ENCODE measurements at places on chromosomes 11 and 22. TPM values are rescaled to one million over a fixed set of nuclear protein-coding genes. Genes with fewer than 3 reads are reported as not detected.

Gene RASD2
- 0.09 TPM for total RNA-seq

Gene AP1B1
- 59.9 TPM for total RNA-seq

Gene CENATAC
- 26.2 TPM for total RNA-seq

Gene GSTT2
- not detected for total RNA-seq

Gene IL10RA
- total RNA-seq = 79.4 TPM

Gene LIF
- total RNA-seq = 77.3 TPM

Gene CRYBB3
- total RNA-seq = not detected

Gene LAMTOR1
- total RNA-seq = 50.7 TPM

GRCh38 chr22:46122980-46123693, 27.2 kb upstream of the PPARA start:
- H3K4me1 ChIP-seq = no peaks in the 10 kb centered on the region
- no peak for DNase-seq
- no peak overlapping the region for H3K4me3 ChIP-seq
- H3K36me3 ChIP-seq = no peaks in the 10 kb centered on the region
- no peaks in the 10 kb centered on the region for H3K27me3 ChIP-seq

DNA sequence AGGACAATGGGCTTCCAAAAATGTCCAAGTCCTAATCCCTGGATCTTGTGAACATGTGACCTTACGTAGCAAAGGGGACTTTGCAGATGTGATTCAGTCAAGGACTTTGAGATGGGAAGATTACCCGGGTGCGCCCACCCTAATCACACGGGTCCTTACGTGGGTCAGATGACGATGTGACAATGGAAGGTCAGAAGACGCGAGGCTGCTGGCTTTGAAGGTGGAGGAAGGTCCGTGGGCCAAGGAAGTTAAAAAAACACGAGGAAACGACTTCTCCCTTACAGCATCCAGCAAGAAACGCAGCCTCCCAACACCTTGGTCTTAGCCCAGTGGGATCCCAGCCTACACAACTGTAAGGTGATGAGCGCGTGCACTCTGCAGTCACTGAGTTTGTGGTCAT, 860.1 kb downstream of the TBC1D22A start:
- no peak overlapping the region for H3K4me3 ChIP-seq
- peaks cover 4% of the 10 kb centered on the region for H3K27me3 ChIP-seq
- DNase-seq = no peak
- no peaks in the 10 kb centered on the region for H3K4me1 ChIP-seq
- H3K36me3 ChIP-seq = no peaks in the 10 kb centered on the region

- peak overlapping the region; percentile 80 for H3K4me3 ChIP-seq
- H3K36me3 ChIP-seq = peaks cover 10% of the 10 kb centered on the region
- no peaks in the 10 kb centered on the region for H3K27me3 ChIP-seq
Observed at GRCh38 chr11:911031-911889, 650 bp upstream of the CHID1 start.

GRCh38 chr11:104078995-104079394, 42.6 kb downstream of the DDI1 start:
- no peaks in the 10 kb centered on the region for H3K36me3 ChIP-seq
- no peak overlapping the region for H3K4me3 ChIP-seq
- H3K27ac ChIP-seq = no peak overlapping the region

DNA sequence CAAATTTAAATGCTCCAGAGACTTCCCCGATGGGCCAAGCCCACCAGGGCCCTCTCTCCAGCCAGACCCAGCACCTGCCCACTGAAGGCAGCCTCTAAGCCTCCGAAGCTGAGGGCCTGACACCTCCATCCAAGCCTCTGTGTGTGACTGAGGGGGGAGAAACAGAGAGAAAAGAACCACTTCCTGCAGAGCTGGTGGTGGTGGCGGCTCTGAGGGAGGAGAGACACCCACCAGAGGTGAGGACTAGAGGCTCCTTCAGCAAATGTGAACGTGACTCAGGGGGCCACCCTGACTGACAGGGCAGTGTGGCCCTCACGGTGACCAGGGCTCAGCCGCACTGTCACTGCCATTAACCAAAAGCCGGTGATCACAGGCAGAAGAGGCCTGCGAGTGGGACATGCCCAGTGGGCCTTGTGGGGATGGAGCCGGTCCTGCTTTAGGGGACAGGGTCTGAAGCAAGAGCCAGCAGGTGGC, 31.0 kb upstream of the CD5 start:
- H3K4me3 ChIP-seq = peak overlapping the region; percentile 59
- peaks cover 80% of the 10 kb centered on the region for H3K36me3 ChIP-seq
- H3K4me1 ChIP-seq = peaks cover 95% of the 10 kb centered on the region
- H3K27me3 ChIP-seq = no peaks in the 10 kb centered on the region
- peak overlapping the region; percentile 93 for H3K27ac ChIP-seq

GRCh38 chr11:115127790-115128189, 376.4 kb downstream of the CADM1 start:
- H3K36me3 ChIP-seq = no peaks in the 10 kb centered on the region
- H3K27me3 ChIP-seq = peaks cover 11% of the 10 kb centered on the region
- peaks cover 2% of the 10 kb centered on the region for H3K4me1 ChIP-seq
- no peak overlapping the region for H3K4me3 ChIP-seq
- DNase-seq = no peak
- no peak overlapping the region for H3K27ac ChIP-seq

- peak overlapping the region; percentile 92 for H3K27ac ChIP-seq
- H3K36me3 ChIP-seq = no peaks in the 10 kb centered on the region
- H3K4me3 ChIP-seq = peak overlapping the region; percentile 58
- peaks cover 69% of the 10 kb centered on the region for H3K4me1 ChIP-seq
Observed at GRCh38 chr11:35126879-35127581, 11.9 kb upstream of the CD44 start.

Data from activated CD4-positive, alpha-beta T cell treated with anti-CD3 and anti-CD28 coated beads for 36 hours (primary cell).